Colonic mucosa (tissue), 4 donors: ENCODE measurements at places on chromosomes 1 and 21. TPM values are rescaled to one million over a fixed set of nuclear protein-coding genes. Genes with fewer than 3 reads are reported as not detected.

The NR0B2 gene
- total RNA-seq, result 0.64 TPM

GRCh38 chr1:118977600-118977999 is 10.5 kb downstream of the TBX15 start:
- peaks cover 33% of the 10 kb centered on the region for H3K27me3 ChIP-seq
- H3K4me1 ChIP-seq, result no peaks in the 10 kb centered on the region
- H3K4me3 ChIP-seq, result no peak overlapping the region
- no peak for DNase-seq
- no peak overlapping the region for H3K27ac ChIP-seq

The TPTE gene
- not detected for total RNA-seq

DNA sequence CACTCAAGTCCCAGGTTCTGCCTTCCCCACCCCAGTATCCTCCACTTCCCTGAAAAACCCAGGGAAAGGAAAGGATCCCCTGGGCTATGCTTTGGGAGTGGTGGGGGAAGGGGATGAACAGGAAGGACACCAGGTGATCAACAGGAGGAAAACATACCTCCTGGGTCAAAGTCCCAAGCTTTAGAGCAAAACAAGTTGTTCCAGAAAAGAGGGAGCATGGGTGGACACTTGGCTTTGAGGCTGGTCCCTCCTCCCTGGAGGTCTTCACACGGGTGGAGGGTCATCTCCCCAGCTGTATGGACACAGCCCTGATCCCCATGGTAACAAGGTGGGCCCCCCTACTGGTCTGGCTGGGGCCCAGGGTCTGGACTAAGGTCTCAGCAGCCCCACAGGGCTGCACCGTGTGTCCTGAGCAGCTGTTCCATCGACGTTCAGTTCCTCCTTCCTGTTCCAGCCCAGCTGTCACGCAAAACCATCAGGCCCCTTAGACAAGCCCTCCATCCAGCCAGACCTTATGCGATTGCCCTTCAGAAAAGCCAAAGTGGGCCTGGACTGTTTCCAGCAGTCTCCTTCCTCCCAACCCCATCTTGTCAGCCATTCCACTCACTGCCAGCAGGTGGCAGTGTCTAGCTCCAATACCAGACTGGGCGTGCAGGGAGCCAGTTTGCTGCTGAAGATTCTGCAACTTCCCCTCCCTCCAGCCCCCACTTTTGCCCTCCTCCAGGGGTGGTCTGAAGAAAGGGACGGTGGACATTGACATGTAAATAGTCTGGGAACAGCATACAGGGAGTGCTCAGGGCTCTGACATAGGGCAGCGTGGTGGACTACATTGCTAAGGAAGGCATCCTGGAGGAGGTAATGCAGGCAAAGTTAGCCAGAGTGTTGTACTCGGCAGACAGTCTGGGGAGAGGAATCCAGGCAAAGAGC is 2.9 kb upstream of the PDZK1IP1 start:
- peak overlapping the region; percentile 73 for H3K27ac ChIP-seq
- H3K27me3 ChIP-seq, result no peaks in the 10 kb centered on the region
- DNase-seq, result peak; percentile 85
- H3K36me3 ChIP-seq, result no peaks in the 10 kb centered on the region
- H3K4me3 ChIP-seq, result no peak overlapping the region

- H3K27me3 ChIP-seq, result no peaks in the 10 kb centered on the region
- no peak overlapping the region for H3K4me3 ChIP-seq
- H3K36me3 ChIP-seq, result no peaks in the 10 kb centered on the region
Measured at GRCh38 chr1:85447006-85447943, 17.7 kb downstream of the DDAH1 start.

GRCh38 chr1:215146240-215146975 is 63.9 kb downstream of the KCNK2 start:
- H3K27ac ChIP-seq, result no peak overlapping the region
- H3K36me3 ChIP-seq, result no peaks in the 10 kb centered on the region
- no peak overlapping the region for H3K4me3 ChIP-seq
- no peaks in the 10 kb centered on the region for H3K27me3 ChIP-seq
- DNase-seq, result peak; percentile 20

- no peaks in the 10 kb centered on the region for H3K27me3 ChIP-seq
- no peaks in the 10 kb centered on the region for H3K36me3 ChIP-seq
- H3K4me1 ChIP-seq, result no peaks in the 10 kb centered on the region
- no peak overlapping the region for H3K27ac ChIP-seq
- DNase-seq, result no peak
Measured at GRCh38 chr21:16605597-16605996, 875.8 kb downstream of the USP25 start.

- no peak overlapping the region for H3K4me3 ChIP-seq
- peaks cover 22% of the 10 kb centered on the region for H3K36me3 ChIP-seq
Measured at GRCh38 chr1:113123737-113124136, 50.7 kb downstream of the LRIG2 start.

- no peaks in the 10 kb centered on the region for H3K36me3 ChIP-seq
- no peak overlapping the region for H3K27ac ChIP-seq
- peaks cover 5% of the 10 kb centered on the region for H3K27me3 ChIP-seq
- H3K4me3 ChIP-seq, result no peak overlapping the region
Measured at GRCh38 chr1:180250499-180250770, 20.4 kb downstream of the LHX4 start.

DNA sequence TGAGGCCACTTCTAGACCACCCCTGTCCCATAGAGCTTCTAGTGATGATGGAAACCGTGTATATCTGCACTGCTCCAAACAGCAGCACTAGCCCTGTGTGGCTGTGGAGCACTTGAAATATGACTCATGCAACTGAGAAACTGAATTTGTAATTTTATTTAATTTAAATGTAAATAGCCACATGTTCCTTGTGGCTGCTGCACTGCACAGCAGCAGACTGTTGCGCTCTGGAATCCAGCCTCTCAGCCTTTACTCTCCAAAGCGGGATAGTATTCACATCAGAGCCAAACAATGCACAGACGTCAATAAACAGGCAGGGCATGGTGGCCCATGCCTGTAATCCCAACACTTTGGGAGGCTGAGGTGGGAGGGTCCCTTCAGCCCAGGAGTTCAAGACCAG is 12.0 kb downstream of the CAPN2 start:
- H3K27me3 ChIP-seq, result no peaks in the 10 kb centered on the region
- H3K36me3 ChIP-seq, result peaks cover 3% of the 10 kb centered on the region
- H3K27ac ChIP-seq, result no peak overlapping the region

DNA sequence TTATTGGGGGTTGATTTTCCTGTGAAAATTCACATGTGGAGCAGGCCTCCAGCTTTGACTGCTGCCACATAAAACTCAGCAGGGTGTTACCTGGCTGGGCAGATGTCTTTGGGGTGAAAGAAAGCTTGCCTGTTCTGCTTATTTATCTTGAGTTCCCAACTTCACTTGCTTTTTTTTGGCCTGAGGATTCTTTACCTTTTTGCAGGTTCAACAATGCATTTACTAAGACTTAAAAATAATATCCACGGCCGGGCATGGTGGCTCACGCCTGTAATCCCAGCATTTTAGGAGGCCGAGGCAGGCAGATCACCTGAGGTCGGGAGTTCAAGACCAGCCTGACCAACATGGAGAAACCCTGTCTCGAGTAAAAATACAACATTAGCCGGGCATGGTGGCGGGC is 509.1 kb downstream of the KIF26B start:
- no peak overlapping the region for H3K27ac ChIP-seq
- H3K4me3 ChIP-seq, result no peak overlapping the region
- no peaks in the 10 kb centered on the region for H3K4me1 ChIP-seq

The SGIP1 gene
- 3.1 TPM for total RNA-seq

The ZNF436 gene
- total RNA-seq, result 7.1 TPM

DNA sequence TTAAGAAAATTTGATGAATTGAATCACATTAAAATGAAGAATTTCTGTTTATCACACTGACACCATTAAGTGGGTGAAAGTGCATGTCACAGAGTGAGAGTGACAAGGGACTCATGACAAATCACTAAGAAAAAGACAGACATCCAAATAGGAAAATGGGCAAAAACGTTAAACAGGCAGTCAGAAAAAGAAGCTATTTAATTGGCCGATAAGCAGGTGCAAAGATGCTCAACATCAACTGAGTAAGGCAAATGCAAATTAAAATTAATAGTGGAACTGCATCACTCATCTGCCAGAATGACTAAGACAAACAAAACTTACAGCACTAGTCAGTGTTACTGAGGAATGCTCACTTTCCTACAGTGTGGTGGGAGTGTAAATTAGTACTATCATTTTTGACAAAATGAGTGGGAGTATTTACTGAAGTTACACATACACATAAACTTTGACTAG is 39.2 kb upstream of the RUNX1 start:
- no peaks in the 10 kb centered on the region for H3K36me3 ChIP-seq
- no peaks in the 10 kb centered on the region for H3K4me1 ChIP-seq
- no peak overlapping the region for H3K4me3 ChIP-seq
- no peak overlapping the region for H3K27ac ChIP-seq

- no peak overlapping the region for H3K4me3 ChIP-seq
- no peaks in the 10 kb centered on the region for H3K36me3 ChIP-seq
- DNase-seq, result no peak
- H3K4me1 ChIP-seq, result peaks cover 6% of the 10 kb centered on the region
- peak overlapping the region; percentile 91 for H3K27ac ChIP-seq
Measured at GRCh38 chr1:201504179-201504631, 2.7 kb downstream of the CSRP1 start.

The TTC39A gene
- total RNA-seq, result 148 TPM

The NKAIN1 gene
- total RNA-seq, result 0.20 TPM

DNA sequence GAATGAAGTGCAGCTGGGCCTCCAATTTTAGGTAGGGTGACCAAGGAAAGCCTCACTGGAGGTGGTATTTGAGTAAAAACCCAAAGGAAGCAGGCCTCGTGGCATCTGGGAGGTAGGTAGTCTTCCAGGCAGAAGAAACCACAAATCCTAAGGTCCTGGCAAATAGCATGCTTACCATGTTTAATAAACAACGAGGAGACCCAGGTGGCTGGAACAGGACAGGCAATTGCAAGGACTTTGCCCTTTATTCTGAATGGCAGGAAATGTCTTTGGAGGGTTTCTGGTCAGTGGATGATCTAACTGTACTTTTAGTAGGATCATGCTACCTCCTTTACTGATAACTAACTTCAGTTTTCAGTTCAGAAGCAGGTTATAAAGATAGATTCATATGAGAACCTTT is 52.2 kb downstream of the EPB41 start:
- DNase-seq, result peak; percentile 28
- no peaks in the 10 kb centered on the region for H3K36me3 ChIP-seq
- H3K27ac ChIP-seq, result no peak overlapping the region
- H3K4me3 ChIP-seq, result no peak overlapping the region
- no peaks in the 10 kb centered on the region for H3K27me3 ChIP-seq
- H3K4me1 ChIP-seq, result no peaks in the 10 kb centered on the region

- H3K27me3 ChIP-seq, result no peaks in the 10 kb centered on the region
- no peaks in the 10 kb centered on the region for H3K36me3 ChIP-seq
- no peak overlapping the region for H3K4me3 ChIP-seq
- no peak for DNase-seq
Measured at GRCh38 chr1:235910357-235911299, 43.9 kb upstream of the LYST start.

The CRYAA gene
- total RNA-seq, result not detected

DNA sequence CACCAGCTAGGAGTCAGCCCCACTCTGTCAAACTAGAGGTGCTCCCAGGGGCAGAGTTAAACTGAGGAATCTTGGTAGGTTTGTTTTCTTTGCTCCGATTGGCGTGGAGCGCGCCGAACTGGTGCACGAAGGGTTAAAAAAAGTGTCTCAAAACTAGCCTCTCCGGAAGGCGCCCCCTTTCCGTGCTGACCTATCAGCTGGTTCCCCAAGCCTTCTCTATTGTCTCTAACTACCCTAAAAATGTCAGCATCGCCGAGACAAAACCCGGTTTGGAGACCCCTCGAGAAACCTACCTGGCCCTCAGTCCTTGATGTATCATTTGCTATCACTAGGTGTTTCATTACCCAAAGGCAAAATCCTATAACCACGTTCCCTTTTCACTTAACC is 2.2 kb downstream of the TGFB2 start:
- peak overlapping the region; percentile 8 for H3K27ac ChIP-seq
- H3K36me3 ChIP-seq, result no peaks in the 10 kb centered on the region
- peaks cover 25% of the 10 kb centered on the region for H3K27me3 ChIP-seq
- H3K4me3 ChIP-seq, result peak overlapping the region; percentile 40
- H3K4me1 ChIP-seq, result no peaks in the 10 kb centered on the region

GRCh38 chr1:77438236-77438913 is 156.6 kb downstream of the AK5 start:
- H3K4me3 ChIP-seq, result no peak overlapping the region
- H3K36me3 ChIP-seq, result no peaks in the 10 kb centered on the region
- no peaks in the 10 kb centered on the region for H3K27me3 ChIP-seq
- H3K4me1 ChIP-seq, result no peaks in the 10 kb centered on the region
- no peak overlapping the region for H3K27ac ChIP-seq
- DNase-seq, result no peak

GRCh38 chr1:38029685-38030511 is 16.7 kb downstream of the POU3F1 start:
- H3K4me3 ChIP-seq, result no peak overlapping the region
- H3K36me3 ChIP-seq, result peaks cover 3% of the 10 kb centered on the region
- DNase-seq, result no peak
- no peak overlapping the region for H3K27ac ChIP-seq
- no peaks in the 10 kb centered on the region for H3K27me3 ChIP-seq
